ENCODE measurements at places on chromosomes 11 and 22. TPM values are rescaled to one million over a fixed set of nuclear protein-coding genes. Genes with fewer than 3 reads are reported as not detected.

DNA sequence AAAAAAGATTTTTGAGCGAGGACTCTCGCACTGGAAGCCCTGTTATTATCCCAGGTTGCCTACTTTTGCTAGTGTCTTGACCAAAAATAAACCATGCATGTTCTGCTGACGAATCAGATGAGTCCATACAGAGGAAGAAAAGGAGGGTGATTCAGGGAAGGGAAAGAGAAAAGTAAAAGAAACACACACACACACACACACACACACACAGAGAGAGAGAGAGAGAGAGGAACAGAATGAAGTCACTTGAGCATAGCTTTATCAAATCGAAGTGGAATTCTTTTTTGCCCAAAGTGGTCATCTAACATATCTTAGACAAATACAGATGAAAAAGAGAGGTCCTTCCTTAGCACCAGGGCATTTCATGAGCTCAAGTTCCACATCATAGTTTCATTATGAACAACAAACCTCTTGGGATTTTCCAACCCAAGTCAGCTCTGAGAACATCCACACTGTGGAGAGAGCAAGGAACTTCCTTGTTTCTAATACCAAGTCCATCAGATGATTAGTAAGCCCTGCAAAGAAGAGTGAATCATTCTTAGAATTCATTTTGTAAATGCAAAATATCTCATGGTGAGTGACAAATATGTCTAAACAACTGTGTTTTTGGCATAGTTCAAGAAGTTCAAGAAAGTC lies 7.7 kb upstream of the MMP12 start:
- no peak for DNase-seq

DNA sequence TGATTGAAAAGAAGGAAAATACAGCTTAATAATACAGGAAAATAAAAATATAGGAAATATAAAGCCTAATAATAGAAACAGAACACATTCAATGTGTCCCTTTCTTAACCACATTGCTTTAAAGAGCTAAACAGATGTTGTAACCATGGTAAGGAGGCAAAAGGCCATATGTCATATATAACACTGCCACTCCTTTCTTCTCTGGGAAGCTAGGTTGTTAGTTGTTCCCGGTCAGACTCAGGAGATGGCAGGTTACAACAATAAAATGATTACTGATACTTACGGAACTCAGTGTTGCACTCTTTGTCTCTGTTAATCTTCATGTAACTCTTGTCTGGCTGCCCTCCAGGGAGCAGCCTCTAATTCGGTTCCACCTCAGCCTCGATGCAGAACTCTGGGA lies 134.7 kb upstream of the PGR start:
- no peak for DNase-seq

DNA sequence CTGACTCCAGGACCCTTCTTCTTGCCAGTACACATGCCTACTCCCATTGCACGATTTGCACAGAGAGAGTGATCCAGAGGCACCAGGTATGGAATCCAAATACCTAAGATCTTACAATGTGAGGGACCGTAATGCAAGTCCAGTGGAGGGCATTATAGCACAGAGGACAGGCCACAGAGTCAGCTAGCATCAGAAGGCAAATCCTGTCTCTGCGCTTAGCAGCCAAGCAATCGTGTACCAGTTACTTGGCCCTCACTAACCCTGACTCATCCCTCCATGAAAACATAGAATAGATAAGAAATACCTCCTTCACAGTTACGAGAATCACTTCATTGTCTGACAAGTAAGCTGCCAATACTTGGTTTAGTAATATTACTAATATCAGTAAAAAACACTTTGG lies 69.7 kb upstream of the SLC6A5 start:
- DNase-seq: no peak

GRCh38 chr11:37089439-37089838 lies 491.4 kb upstream of the RAG2 start:
- DNase-seq: no peak

- peak; percentile 68 for DNase-seq
These were observed at the start of gene PHETA2 for GRCh38 chr22:42074132-42074811. Gene PHETA2 (plus strand): TSS chr22:42074248. CDS start chr22:42077294, 3,046 bp downstream.

GRCh38 chr11:17861036-17861755 lies 126.6 kb downstream of the KCNC1 start:
- DNase-seq: no peak

- DNase-seq: peak; percentile 32
These were observed 4.3 kb upstream of the WT1 start for GRCh38 chr11:32439501-32440210.

DNA sequence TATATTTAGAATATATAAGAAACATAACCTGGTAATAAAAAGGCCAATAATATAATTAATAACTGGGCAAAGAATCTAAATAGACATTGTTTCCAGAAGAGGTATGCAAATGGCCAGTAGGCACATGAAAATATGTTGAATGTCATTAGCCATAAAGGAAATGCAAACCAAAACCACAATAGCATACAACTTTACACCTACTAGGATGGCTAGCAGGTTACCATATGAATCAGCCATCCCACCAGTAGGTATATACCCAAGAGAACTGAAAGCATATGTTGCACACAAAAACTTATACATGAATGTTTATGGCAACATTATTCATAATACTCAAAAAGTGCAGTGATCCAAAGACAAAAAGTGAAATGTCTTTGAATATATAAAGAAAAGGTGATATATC lies 2.7 kb upstream of the OR2D2 start:
- no peak for DNase-seq

- no peak for DNase-seq
These were observed 27.4 kb downstream of the SCUBE1 start for GRCh38 chr22:43315687-43316217.

GRCh38 chr11:47161134-47161854 lies 15.4 kb downstream of the ARFGAP2 start:
- DNase-seq: peak; percentile 93

GRCh38 chr11:122189229-122189628 lies 73.2 kb upstream of the BLID start:
- DNase-seq: no peak

DNA sequence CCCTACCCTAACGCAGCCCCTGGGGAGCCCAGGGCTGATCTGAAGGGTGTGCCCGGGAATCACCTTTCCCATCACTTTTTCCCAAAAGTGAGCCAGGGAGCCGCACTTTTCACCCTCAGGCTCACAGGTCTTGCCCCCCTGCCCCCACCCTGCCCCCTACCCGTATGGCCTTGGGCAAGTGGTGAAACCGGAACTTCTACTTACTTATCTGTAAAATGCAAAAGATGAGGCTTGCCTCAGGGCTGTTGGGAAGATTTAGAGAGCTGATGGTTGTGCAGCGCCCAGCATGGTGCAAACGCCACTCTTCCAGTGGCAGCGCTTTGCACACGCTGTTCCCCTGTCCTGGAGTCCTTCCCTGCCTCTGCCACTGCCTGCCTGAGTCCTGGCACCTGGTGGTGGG lies 8.0 kb downstream of the SYT12 start:
- no peak for DNase-seq

DNA sequence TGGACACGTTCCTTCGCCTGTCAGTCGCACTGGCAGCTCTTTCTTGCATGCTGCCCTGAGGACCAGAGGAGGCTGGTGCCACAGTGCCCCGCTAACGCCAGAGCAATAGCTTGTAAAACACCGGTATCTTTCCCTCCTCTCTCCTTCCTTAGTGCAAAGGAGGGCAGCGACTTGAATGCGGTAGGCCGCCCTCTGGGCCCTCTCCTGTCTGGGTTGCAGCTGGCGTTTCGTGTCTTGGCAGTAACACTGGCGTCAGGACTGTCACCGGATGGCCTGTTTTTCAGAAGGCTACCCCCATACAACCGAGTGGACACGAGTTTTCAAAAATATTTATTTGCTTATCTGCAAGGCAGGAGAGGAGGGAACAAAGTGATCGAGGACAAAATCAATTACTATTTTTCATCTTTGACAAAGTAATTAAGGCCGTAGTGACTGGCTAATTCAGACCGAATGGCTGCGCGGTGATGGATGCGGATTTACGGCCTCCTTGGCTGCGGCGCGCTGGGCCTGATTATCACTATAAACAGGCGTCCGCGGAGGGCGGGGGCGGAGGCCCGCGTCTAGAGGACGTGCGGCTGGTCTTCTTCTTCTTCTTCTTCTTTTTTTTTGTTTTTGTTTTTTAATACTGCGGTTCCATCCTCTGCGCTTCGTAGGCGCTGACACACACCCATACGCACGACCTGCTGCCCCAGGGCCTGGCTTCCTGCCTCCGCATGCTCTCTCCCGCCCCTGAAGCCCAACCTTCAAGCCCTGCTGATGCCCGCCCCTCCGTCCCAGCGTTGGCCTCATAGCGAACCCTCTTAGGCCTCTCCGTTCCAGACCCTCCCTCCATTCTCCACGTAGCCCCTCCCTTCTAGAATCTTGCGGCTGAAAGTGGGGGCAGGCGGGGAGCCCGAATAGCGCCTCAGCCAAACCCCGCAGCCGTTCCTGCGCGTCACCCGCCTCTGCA lies 2.9 kb upstream of the SLC6A5 start:
- peak; percentile 88 for DNase-seq

DNA sequence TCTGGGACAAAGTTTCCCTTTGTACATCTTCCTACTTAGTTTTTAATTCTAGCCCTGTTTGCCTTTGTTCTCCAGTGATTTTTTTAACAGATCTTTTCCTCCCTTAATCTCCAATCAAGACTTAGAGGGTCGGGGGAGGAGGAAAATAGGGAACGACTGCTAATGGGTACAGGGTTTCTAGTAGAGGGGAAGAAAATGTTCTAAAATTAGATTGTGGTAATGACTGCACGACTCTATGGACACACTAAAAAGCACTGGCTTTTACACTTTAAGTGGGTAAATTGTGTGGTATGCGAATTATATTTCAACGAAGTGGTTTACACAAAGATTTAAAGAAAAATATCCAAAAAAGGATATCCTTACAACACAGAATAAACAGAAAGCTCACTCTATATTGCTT lies 110.0 kb upstream of the SPON1 start:
- no peak for DNase-seq

- peak; percentile 83 for DNase-seq
These were observed 10.3 kb upstream of the IGSF9B start for GRCh38 chr11:133966921-133967598.

DNA sequence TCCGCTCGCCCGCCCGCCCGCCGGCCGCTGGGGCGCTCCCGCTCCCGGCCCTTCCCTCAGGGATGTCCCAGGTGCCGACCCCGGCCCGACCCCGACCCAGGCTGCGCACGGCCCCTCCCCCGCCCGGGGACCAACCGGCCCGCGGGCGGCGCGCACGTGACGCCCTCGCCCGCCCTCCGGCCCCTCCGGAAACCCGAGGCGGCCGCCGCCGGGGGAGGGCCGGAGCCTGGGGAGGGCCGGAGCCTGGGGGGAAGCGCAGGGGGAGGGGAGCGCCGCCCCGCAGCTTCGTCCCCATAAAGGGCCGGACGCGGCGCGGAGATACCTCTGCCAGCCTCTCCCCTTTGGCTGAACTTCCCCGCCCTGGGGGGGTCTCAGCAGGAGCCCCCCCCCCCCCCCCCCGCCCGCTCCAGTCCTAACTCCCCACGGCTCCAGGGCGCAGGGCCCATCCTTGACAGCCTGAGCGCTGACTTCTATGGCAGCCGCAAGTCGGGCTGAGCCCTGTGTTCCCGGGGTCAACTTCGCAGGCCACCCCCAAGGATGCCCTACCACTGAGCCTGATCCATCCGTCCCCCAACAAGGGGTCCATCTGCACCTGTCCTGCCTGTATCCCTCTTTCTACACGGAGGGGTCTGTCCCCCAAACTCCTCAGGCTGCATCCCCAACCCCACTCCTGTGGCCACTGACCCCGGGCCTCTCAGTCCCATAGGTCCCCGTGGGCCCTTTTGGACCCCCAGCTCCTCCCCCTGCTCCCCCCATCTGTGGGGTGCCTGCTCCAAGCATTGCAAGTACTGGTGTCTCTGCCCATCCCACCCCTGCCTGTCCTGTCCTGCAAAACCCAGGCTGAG lies at the start of gene MAPK12:
MAPK12 (minus strand) TSS at position 69 of the 845 bp plus-strand sequence. CDS start 174 bp downstream, outside the sequence.
- DNase-seq: peak; percentile 79

- no peak for DNase-seq
These were observed 21.5 kb upstream of the GSTP1 start for GRCh38 chr11:67561971-67562619.

DNA sequence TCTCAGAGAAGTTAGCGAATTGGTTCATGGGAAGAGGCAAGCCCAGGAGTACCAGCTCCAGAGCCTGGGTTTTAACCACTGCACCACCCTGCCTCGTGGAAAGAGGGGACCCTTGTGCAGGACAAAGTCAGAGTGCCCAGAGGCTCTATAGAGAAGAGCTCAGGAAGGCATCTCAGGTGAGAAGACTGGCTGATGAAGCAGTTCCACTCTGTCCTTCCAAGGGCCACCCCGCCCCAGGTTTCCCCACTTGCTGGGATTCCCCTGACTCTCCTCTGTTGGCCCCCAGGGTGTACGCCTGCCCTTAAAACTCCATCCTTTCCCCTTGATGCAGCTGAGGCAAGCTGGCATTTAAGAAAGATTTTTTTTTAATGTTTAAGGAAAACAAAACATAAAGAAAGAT lies 265.8 kb downstream of the BUD13 start:
- no peak for DNase-seq

DNA sequence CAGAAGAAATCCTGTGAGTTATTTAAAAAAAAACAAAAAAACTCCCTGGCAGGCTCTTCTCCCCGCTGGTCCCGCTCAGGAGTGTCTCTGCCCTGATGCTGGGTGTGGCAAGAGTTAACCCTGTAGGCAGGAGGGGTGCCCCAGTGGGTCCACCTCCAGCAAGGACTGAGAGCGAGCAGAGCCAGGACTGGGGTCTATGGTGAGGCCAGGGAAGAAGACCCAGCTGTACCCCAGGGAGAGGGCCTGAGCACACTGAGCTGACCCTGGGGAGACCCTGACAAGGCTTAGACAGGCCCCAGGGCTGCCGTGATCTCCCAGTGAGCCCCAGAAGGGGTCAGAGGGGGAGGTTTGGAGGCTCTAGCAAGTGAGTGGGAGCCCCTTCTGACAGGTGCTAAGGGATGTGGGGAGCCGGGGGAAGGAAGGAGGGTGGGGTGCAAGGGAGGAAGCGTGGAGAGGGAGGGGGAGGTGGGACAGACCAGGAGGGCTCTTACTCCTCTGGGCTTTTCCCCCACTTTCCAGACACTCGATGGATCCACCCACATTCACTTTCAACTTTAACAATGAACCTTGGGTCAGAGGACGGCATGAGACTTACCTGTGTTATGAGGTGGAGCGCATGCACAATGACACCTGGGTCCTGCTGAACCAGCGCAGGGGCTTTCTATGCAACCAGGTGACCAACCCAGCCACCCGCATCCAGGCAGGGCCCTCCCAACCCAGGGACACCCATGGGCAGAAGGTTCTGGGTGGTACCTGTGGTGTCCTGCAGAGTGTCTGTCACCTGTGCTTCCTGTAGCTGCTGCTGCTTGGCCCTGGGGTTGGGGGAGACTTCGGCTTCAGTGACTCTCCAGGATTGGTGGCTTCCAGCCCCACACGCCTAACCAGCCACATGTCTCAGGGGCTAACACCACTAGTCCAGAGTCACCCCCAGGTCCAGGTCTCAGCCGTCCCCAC lies 6.4 kb downstream of the APOBEC3G start:
- DNase-seq: no peak

- DNase-seq: peak; percentile 64
These were observed 442 bp downstream of the PELI3 start for GRCh38 chr11:66467034-66467659.

Gene OR51I1
- total RNA-seq: 1.1 TPM

Gene ZNHIT2
- total RNA-seq: 17.4 TPM

Gene NAALAD2
- 4.3 TPM for total RNA-seq

Gene ZP1
- total RNA-seq: not detected

Gene LINC01488
- total RNA-seq: not detected

Gene OR52B2
- total RNA-seq: not detected

Gene TRPC6
- total RNA-seq: 4.4 TPM

Gene RIMBP3C
- 1.6 TPM for total RNA-seq

Gene OR51B5
- total RNA-seq: not detected

Gene OVOL1
- 5.1 TPM for total RNA-seq

Gene OR52N4
- total RNA-seq: not detected

Gene F2
- total RNA-seq: not detected

All from GM23338 (cell line).